Naive thymus-derived CD4-positive, alpha-beta T cell (primary cell): ENCODE measurements at places on chromosomes 2 and 18. TPM values are rescaled to one million over a fixed set of nuclear protein-coding genes. Genes with fewer than 3 reads are reported as not detected.

RIT2 gene
- not detected for total RNA-seq

HOXD9 gene
- not detected for total RNA-seq

UGT1A4 gene
- not detected for total RNA-seq

TYW5 gene
- total RNA-seq: 11.2 TPM

RAPH1 gene
- 1.8 and 2.7 TPM in 2 replicates for total RNA-seq

DYNC1I2 gene
- total RNA-seq: 41.7 TPM

NTSR2 gene
- not detected in 2 replicates for total RNA-seq
